ENCODE measurements at places on chromosomes 13 and 19. TPM values are rescaled to one million over a fixed set of nuclear protein-coding genes. Genes with fewer than 3 reads are reported as not detected.

DNA sequence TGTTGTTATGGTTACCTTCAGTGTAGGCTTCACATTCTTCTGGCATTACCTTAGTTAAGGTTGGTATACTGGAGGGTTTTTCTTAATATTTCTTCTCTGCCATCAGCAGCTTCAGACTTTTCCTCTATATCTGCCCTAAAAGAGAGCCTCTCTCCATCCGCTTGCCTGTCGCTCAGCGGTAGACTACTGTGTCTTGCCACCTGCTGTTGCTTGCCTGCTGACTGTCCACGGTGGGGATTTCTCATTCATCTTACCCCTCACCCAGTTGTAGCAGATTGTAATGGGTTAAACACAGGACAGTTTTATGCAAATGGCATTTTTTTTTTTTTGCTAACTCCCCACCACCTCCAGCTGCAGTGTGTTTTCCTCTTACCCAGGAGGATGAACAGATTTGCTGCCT lies 577.2 kb downstream of the SLITRK5 start:
- H3K36me3 ChIP-seq: no peaks in the 10 kb centered on the region
- no peaks in the 10 kb centered on the region for H3K4me1 ChIP-seq
- no peak for DNase-seq
- no peak overlapping the region for H3K4me3 ChIP-seq

- H3K27me3 ChIP-seq: no peaks in the 10 kb centered on the region
- no peak overlapping the region for H3K27ac ChIP-seq
- no peak overlapping the region for H3K4me3 ChIP-seq
- no peaks in the 10 kb centered on the region for H3K36me3 ChIP-seq
- no peaks in the 10 kb centered on the region for H3K4me1 ChIP-seq
Observed at GRCh38 chr13:94196413-94196812, 283.1 kb downstream of the DCT start.

GRCh38 chr19:45306518-45307027 lies 16.1 kb downstream of the CKM start:
- no peak overlapping the region for H3K27ac ChIP-seq
- no peaks in the 10 kb centered on the region for H3K36me3 ChIP-seq
- no peaks in the 10 kb centered on the region for H3K27me3 ChIP-seq
- H3K4me1 ChIP-seq: no peaks in the 10 kb centered on the region
- H3K4me3 ChIP-seq: no peak overlapping the region
- DNase-seq: no peak

- no peak overlapping the region for H3K4me3 ChIP-seq
- no peaks in the 10 kb centered on the region for H3K36me3 ChIP-seq
- H3K27me3 ChIP-seq: no peaks in the 10 kb centered on the region
- H3K27ac ChIP-seq: no peak overlapping the region
Observed at GRCh38 chr13:90416519-90416918, 931.0 kb upstream of the MIR17HG start.

DNA sequence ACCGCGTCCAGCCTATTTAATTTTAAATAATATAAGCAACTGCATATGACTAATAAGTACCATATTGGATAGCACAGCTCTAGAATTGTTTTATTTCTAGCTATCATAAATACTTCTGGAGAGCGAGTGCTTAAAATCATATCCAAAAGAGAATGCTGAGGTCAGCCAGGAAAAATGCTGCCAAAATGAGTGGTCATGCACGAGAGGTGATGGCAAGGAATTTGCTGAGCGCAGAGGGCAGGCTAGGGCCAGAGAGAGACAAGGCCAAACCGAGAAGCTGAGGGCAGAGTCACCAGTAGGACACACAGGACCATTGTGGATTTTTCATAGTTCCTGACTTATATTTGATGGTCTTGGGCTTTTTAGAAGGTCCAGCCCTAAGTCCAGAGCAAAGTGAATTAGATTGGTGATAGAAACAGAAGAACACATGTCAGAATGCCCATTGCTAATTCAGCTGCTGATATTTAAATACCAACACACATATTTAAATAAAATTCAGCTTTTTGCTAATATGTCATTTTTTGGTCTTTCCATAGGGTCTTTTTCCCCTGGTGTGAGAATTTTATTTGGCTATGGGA lies 33.6 kb upstream of the UBL3 start:
- H3K4me1 ChIP-seq: no peaks in the 10 kb centered on the region
- no peak for DNase-seq
- H3K27me3 ChIP-seq: no peaks in the 10 kb centered on the region
- H3K4me3 ChIP-seq: no peak overlapping the region
- H3K27ac ChIP-seq: no peak overlapping the region
- no peaks in the 10 kb centered on the region for H3K36me3 ChIP-seq

DNA sequence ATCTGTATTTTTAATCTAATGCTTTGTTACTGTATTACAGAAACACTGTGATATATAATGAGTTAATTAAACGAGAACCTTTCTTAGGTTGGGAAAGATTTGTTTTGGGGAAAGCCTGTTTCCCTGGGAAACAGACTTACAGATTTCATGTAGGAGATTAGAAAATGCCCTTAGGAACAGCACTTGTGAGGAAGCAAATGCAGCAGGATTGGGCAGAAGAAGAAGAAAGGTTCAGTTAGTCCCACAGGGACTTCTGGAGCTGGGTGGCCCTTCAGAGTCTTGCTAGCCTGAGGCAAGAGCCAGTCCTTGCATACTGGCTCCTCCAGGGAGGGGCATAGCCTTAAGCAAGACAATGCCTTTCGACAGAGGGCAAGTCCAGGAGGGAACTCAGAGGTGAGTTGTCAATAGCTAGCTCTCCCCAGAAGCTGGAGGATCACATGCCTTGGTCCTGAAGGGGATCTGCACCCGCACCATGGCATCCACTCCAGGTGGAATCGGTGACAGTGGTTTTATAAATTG lies 36.8 kb downstream of the N4BP2L1 start:
- H3K27me3 ChIP-seq: no peaks in the 10 kb centered on the region
- no peaks in the 10 kb centered on the region for H3K4me1 ChIP-seq
- H3K4me3 ChIP-seq: no peak overlapping the region
- no peak overlapping the region for H3K27ac ChIP-seq
- H3K36me3 ChIP-seq: no peaks in the 10 kb centered on the region
- DNase-seq: no peak

DNA sequence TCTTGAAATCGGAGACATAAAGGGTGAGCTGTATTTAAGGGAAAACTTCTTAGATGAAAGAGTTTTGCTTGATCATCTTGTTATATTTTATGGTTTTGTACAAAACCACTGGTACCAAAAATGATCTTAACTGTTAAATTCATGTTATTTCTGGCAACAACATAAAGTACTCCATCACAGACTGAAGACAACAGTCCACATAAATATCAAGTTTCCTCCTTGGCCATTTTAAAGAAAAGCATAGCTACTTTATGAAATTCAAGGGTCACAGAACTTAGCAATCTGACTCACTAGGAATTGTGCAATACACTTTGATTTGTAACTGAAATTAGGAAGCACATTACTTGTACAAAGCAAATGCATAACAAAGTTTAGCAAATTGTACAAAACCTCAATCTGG lies 66.3 kb downstream of the TBC1D4 start:
- no peak overlapping the region for H3K4me3 ChIP-seq
- no peaks in the 10 kb centered on the region for H3K27me3 ChIP-seq
- DNase-seq: no peak
- H3K4me1 ChIP-seq: no peaks in the 10 kb centered on the region

GRCh38 chr19:1324806-1325567 lies 39.3 kb downstream of the EFNA2 start:
- DNase-seq: no peak
- peak overlapping the region; percentile 26 for H3K4me3 ChIP-seq
- peaks cover 11% of the 10 kb centered on the region for H3K4me1 ChIP-seq
- H3K27ac ChIP-seq: no peak overlapping the region
- H3K36me3 ChIP-seq: no peaks in the 10 kb centered on the region

GRCh38 chr19:50639121-50640112 lies at the start of gene SYT3:
Gene SYT3 (minus strand): TSS chr19:50639881. CDS start chr19:50637411, 2,470 bp downstream.
- DNase-seq: no peak
- no peaks in the 10 kb centered on the region for H3K4me1 ChIP-seq
- H3K36me3 ChIP-seq: no peaks in the 10 kb centered on the region
- no peaks in the 10 kb centered on the region for H3K27me3 ChIP-seq

GRCh38 chr13:82947191-82947621 lies 935.1 kb downstream of the SLITRK1 start:
- H3K4me1 ChIP-seq: no peaks in the 10 kb centered on the region
- H3K27ac ChIP-seq: no peak overlapping the region
- no peak overlapping the region for H3K4me3 ChIP-seq
- no peaks in the 10 kb centered on the region for H3K36me3 ChIP-seq

DNA sequence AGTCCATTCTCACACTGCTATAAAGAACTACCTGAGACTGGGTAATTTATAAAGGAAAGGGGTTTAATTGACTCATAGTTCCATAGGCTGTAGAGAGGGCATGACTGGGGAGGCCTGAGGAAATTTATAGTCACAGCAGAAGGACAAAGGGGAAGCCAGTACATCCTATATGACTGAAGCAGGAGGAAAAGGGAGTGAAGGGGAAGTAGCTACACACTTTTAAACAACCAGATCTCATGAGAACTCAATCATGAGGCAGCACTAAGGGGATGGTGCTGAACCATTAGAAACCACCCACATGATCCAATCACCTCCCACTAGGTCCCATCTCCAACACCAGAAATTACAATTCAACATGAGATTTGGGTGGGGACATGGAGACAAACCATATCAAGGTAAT lies 209.1 kb downstream of the DIAPH3 start:
- H3K4me3 ChIP-seq: no peak overlapping the region
- H3K27ac ChIP-seq: no peak overlapping the region
- no peaks in the 10 kb centered on the region for H3K36me3 ChIP-seq

DNA sequence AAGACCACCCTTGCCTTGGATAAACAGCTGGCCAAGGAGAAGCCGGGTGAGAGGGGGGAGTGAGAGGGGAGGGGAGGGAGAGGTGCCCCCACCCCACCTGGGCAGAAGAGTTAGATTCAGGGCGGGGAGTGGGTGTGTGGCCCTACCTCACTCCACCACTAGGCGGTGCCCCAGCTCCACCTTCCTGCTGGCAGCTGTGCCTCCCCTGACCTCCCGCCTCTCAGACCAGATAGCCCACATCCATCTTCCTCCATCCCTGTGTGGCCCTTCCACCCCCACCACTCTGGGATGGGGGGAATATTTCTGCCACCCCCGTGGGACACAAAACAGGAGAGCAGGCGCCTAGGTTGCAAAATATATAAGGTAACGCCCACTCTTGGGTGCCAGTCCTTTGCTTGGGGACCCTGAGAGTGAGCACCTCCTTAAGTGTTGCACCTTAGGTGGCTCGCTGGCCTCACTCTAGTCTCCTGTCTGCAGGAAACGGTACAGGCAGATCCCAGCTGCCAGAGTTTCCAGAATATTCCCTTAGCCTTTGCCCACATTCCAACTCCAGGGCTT lies 13.8 kb upstream of the EHD2 start:
- no peak overlapping the region for H3K27ac ChIP-seq
- no peaks in the 10 kb centered on the region for H3K4me1 ChIP-seq
- H3K27me3 ChIP-seq: no peaks in the 10 kb centered on the region
- no peaks in the 10 kb centered on the region for H3K36me3 ChIP-seq
- H3K4me3 ChIP-seq: no peak overlapping the region
- DNase-seq: no peak

DNA sequence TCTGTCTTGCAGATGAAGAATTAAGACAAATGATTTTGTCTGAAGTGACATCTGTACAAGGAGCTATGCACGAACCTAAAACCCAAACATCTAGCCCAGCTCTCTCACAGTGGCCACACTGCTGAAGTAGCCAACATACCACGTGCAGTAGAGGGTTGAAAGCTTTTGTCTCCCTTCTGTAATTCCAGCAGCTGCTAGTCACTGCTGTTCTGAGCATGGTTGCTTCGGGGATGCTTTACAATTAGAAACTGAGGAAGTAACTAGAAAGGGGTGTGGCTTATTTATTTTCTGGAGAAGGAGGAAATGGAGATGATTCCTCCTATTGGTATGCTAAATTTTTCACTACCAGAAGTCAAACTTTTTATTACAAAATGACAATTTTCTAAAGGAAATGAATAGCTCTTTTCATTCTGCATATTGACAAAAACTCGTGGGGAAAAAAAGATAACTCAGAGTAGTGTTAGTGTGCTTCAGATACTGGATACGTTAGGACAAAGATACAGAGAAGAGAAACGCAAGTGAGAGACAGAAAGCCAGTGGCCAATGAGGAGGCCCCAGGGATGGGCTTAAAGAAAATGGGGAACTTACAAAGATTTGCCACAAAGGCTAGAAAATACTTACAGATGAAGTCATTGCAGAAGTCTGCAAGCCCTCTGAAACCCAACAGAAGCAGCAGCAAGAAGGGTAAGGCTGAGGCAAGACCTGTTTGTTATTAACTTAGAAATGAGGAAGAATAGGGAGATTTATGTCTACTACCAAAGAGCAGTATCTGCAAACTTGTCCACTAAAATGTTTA lies 192.7 kb upstream of the MIR17HG start:
- no peaks in the 10 kb centered on the region for H3K36me3 ChIP-seq
- H3K4me3 ChIP-seq: no peak overlapping the region
- H3K27me3 ChIP-seq: no peaks in the 10 kb centered on the region

DNA sequence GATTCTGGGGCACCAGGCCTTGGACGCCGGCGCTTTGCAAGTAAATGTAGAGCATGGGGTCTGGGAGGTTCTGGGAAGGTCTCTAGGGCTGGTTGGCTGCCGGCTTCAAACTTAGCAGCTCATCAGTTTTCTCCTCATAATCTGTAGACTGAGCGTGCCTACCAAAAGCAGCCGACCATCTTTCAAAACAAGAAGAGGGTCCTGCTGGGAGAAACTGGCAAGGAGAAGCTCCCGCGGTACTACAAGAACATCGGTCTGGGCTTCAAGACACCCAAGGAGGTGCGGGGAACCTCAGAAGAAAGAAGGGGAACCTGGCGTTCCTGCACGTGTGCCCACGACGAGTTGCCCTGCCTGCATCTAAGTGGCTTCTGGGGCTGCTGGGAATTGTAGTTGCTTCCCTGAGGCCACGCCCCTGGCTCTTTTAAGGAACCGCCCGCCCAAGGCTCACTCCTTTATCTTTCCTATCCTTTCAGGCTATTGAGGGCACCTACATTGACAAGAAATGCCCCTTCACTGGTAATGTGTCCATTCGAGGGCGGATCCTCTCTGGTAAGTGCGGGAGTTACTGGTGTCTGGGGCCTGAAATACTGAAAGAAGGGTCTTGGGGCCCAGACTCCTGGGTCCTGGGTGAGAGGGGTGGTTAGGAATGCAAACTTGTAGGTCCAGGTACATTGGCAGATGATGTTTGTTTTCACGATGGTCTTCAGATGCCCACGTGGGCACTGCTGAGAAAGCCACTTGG lies 984 bp downstream of the RPS11 start:
- H3K27ac ChIP-seq: peak overlapping the region; percentile 60
- peaks cover 30% of the 10 kb centered on the region for H3K36me3 ChIP-seq
- H3K4me1 ChIP-seq: peaks cover 14% of the 10 kb centered on the region
- peak overlapping the region; percentile 83 for H3K4me3 ChIP-seq

Gene ZNF625
- 0.57 TPM for total RNA-seq

Gene SPACA4
- not detected for total RNA-seq

Gene INTS6
- 29.9 TPM for total RNA-seq

Gene ZSCAN1
- total RNA-seq: not detected

Gene PTGIR
- total RNA-seq: 2.5 TPM

Gene LRP3
- total RNA-seq: 26.3 TPM

All from right lobe of liver (tissue), 6 donors.